ENCODE measurements at places on chromosomes 3 and 15.

- DNase-seq = no peak
Observed at GRCh38 chr15:90495067-90495466, 34.7 kb upstream of the CRTC3 start.

GRCh38 chr15:80804970-80805495 lies 25.9 kb downstream of the CEMIP start:
- DNase-seq = no peak

- no peak for DNase-seq
Observed at GRCh38 chr3:71398157-71398836, 185.2 kb downstream of the FOXP1 start.

GRCh38 chr15:71600237-71600636 lies 210.1 kb upstream of the NR2E3 start:
- no peak for DNase-seq

GRCh38 chr3:58691997-58692396 lies 25.4 kb upstream of the FAM3D start:
- no peak for DNase-seq

- no peak for DNase-seq
Observed at GRCh38 chr15:101637516-101637915, 14.7 kb downstream of the TM2D3 start.

- peak; percentile 47 for DNase-seq
Observed at GRCh38 chr15:83285979-83286553, 1.6 kb upstream of the BNC1 start.

DNA sequence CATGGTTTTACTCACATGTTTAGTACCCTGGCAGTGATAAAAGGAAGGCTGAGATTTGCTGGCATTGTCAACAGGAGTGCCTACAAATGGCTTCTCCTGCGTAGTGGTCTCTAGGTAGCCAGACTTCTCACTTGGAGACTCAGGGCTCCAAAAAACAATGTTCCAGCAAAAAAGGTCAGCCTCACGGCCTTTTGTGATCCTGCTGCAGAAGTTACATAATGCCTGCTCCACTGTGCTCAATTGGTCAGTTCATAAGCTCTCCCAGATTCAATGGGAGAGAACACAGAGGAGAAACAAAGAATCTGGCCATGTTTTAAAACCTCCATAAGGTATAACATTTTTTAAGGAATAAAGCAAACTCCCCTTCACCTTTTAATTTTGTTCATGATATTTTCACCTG lies 76.1 kb upstream of the CMSS1 start:
- DNase-seq = no peak

- DNase-seq = no peak
Observed at GRCh38 chr15:51580982-51581381, 41.6 kb downstream of the DMXL2 start.

DNA sequence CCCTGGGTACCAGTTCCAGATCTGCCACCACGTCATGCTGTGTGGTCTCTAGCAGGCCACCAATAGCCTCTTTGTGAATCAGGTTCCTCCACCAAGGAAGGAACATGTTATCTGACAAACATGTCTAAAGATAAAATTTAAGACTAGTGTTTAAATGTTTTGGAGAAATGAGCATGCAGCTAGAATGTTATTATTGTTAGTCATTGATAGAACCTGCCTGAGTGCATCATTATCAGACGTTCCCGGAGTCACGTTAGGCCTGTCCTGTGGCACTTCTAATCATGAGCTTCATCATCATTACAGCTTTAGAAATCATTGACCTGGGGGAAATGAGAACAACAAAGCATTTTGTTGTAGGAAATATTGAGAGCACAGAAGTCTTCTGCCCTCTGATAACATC lies 58.9 kb upstream of the FURIN start:
- no peak for DNase-seq

DNA sequence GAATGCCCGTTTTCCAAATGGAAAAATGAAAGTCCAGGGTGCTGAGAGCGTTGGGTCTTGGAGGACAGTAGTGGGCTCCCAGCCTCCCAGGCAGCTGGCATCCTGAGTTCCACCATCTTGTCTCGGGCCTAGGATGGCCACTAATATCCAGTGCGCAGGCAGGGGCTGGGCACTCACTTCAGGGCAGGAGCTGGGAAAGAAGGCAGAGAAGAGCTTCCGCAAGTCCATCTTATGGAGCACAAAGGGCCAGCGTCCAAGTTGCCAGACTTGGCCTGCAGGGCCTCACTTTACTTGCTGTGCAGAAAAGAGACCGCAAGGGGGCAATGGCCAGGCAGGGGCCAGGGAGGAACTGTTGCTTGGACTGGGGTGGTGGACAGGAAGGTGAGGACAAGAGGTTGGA lies 46.1 kb downstream of the IQSEC1 start:
- no peak for DNase-seq

DNA sequence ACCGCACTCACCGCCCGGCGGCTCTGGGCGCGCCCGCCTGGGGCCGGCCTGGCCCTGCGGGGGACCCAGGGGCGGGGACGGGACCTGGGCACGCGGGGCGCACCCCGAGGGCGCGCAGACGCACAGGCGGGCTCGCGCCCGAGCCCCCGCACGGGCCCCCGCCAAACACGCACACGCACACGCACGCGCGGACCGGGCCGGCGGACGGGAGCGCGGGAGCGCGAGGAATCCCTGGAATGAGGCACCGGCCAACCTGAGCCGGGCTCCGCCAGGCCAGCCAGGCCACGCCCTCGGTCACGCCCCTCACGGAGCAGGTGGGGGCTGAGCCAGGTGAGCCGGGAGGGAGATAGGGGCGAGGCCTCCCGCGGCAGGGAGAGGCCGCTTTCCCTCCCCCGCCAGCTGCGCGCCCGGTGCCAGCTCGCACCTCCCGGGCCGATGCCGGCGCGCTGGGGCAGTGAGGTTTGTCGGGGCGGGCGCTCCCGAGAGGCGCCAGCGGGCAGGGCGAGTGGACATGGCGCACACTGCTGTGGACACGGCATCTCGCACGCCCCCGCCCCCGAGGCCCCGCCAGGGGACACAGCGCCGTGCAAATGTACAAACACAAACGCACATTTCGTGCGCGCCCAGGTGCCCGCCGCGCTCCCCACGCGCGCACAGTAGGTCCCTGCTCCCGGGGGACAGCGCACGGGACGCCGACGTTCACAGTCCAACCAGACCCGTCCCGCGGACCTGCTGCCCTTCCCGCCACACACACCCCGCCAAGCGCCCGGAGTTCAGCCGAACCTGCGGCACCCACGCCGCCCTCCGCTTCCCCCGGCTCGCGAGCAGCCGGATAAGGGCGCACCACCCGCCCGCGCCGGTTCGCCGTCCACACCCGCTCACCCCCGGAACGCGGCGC lies 75.9 kb upstream of the VGLL4 start:
- DNase-seq = peak; percentile 70

DNA sequence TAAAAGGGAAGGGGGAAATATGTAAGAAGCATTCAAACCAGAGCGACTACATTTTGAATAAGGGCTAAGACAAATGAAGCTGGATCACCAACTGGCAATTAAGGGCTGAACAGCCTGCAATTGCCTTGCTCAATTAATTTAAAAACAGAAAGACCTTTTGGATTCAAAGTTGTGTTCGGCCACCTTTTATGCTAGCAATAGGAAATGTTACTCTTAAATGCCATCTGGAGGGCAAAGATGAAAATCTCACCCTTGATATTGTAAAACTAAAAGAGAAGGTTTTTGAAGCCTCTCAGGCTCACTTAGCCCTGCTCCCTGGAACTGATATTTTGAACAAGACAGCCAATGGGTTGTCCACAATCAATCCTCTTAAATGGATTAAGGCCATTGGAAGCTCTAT lies 44.2 kb downstream of the ACAD9 start:
- DNase-seq = no peak

DNA sequence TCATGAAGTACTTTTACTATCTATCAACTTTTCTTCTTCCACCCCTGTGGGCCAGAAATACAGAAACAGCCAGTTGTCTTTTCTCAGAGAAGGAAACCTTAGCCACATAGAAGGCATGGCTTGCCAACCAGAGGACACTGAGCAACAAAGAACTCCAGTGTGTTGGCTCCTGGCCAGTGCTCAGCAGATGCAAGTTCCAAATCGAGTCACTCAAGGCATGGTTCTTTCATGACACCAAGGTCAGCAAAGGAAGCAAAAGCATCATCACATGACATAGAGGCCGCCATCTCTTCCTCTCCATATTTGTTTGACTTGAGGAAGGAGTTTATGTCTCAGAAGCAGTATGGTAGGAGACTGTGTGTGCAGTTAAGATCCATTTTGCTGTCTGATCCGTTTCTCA lies 92.2 kb downstream of the MYLK start:
- peak; percentile 36 for DNase-seq

DNA sequence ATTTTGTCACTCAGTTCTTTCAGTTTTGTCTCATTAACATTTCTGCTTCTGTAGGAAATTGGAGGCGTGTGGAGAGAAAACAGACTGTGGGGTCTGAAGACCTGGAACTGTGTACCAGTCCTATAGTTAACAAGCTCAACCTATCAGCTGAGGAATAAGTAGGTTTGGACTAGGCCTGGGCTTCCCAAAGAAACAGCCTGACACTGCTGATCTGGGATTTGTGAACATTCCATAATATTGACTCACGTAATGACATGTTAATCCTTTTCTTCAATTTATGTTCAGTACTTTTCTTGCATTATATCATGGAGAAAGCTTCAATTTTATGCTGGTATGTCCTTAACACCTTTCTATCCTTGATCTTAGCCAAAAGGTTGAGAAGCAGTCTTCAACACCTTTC lies 181.6 kb upstream of the RORA start:
- DNase-seq = no peak

Data from fibroblast of gingiva (primary cell).